ENCODE measurements at places on chromosomes 7 and 10. TPM values are rescaled to one million over a fixed set of nuclear protein-coding genes. Genes with fewer than 3 reads are reported as not detected.

Gene PDK4
- total RNA-seq: 27.8 TPM

Gene NOC3L
- total RNA-seq: 27.9 TPM

Gene HOXA4
- total RNA-seq: 9.4 TPM

Gene ZNF248
- 17.6 TPM for total RNA-seq

Gene GPR158
- total RNA-seq: 0.21 TPM

Gene FAM221A
- total RNA-seq: 25.5 TPM

Gene MUC3A
- 2.1 TPM for total RNA-seq

Gene NEURL1
- 1.2 TPM for total RNA-seq

Gene DGKI
- total RNA-seq: 3.3 TPM

Gene TMEM168
- 63.0 TPM for total RNA-seq

Gene IL15RA
- 13.5 TPM for total RNA-seq
